ENCODE measurements at places on chromosomes 2 and 18. TPM values are rescaled to one million over a fixed set of nuclear protein-coding genes. Genes with fewer than 3 reads are reported as not detected.

FER1L5 gene
- 0.44 TPM for total RNA-seq

SPATA3 gene
- not detected for total RNA-seq

GRCh38 chr2:208268156-208268952 is 2.3 kb downstream of the PIKFYVE start:
- no peak overlapping the region for H3K27ac ChIP-seq
- no peaks in the 10 kb centered on the region for H3K27me3 ChIP-seq
- H3K36me3 ChIP-seq, result peaks cover 21% of the 10 kb centered on the region
- H3K4me1 ChIP-seq, result peaks cover 36% of the 10 kb centered on the region
- peak overlapping the region; percentile 70 for H3K4me3 ChIP-seq
- DNase-seq, result no peak

GRCh38 chr2:63628403-63628942 is 39.7 kb downstream of the MDH1 start:
- H3K4me1 ChIP-seq, result no peaks in the 10 kb centered on the region
- H3K36me3 ChIP-seq, result no peaks in the 10 kb centered on the region
- no peak for DNase-seq
- H3K27ac ChIP-seq, result no peak overlapping the region

All from lower lobe of right lung (tissue), 2 donors.